Epithelial cell of esophagus (primary cell): ENCODE measurements at places on chromosomes 3 and 15.

DNA sequence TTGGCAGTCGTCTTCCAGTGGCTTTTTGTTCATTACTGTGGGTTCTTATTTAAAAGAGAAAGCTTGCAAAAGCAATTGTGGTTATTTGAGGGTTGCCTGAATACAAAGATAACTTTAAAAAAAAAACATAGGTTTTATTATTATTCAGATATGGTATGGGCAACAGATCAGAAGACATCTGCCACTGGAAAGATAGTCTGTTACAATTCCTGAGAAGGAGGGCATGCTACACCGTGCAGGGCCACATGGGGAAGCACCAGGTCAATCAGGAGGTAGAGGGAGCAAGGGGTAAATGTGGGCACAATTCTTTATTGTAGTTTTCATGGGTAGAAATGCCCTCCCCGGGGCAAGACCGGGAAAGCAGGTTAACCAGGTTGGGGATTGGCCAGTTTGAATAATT is 46.5 kb downstream of the BBS4 start:
- no peak for DNase-seq

GRCh38 chr3:24273491-24273890 is 221.2 kb downstream of the THRB start:
- no peak for DNase-seq

DNA sequence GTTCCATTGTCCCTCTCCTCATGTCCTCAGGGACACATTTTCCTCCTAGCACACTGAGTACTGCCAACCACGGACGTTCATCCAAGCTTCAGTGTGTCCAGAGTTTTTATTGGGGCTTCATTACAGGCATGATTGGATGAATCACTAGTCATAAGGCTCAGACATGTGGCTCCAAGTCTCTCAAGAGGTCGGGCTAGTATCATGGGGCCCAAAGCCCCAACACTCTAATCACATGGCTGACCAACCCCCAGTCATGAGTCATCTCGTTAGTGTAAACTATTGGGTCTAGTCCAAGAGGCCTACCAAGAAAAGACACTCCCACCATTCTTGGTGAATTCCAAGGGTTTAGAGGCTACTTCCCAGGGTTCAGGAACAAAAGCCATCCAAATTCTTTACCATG is 4.4 kb downstream of the TERC start:
- peak; percentile 34 for DNase-seq

GRCh38 chr3:171862993-171863521 is 19.9 kb downstream of the TMEM212 start:
- no peak for DNase-seq

DNA sequence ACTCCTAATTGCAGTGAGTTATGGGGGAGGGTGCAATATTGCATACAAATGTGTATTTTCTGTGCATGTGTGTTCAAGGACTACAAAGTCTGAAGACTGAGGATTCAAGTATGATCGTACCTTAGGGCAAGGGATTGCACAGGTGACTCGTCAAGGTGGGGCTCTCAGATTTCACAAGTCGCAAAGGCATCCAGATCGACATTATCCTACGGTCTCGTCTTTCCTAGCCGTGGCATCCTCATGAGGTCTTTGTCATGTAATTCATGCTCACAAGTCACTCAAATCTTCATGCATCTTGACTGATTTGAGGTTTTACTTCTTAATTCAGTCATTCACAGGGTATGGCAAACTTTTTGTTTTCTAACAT is 191.4 kb upstream of the HES1 start:
- peak; percentile 25 for DNase-seq

DNA sequence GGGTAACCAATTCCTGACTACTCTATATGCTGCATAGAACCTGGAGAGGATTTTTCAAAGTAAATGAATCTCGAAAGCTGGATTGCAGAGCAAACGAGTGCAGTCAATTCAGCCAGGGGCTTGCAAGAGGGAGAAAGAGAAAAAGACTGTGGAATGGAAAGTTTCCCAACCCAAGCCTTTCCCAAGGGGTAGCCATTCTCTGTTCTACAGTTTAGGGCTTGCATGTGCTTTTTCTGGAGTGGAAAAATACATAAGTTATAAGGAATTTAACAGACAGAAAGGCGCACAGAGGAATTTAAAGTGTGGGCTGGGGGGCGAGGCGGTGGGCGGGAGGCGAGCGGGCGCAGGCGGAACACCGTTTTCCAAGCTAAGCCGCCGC is 511 bp upstream of the RARB start:
- DNase-seq, result no peak

GRCh38 chr3:101131767-101132166 is 138.5 kb upstream of the ABI3BP start:
- DNase-seq, result no peak

GRCh38 chr3:189383630-189384029 is 211.9 kb downstream of the TPRG1 start:
- DNase-seq, result peak; percentile 19

DNA sequence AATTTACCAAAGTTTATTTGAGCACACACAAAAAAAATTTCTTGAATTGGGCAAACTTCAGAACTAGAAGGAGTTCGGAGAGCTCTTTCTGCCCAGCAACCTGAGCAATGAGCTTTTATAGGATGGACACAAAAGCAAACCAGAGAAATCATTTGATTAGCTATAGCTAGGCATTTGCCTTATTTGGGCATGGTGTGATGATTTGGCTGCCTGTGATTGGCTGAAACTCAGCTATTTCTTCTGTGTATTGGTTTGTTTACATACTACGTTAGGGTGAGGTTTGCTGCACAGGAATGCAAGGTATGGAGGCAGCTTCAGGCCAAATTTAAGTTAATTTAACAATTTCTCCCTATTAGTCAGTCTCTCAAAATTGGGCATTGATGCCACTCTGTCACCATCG is 65.1 kb downstream of the NEK11 start:
- DNase-seq, result no peak

- peak; percentile 74 for DNase-seq
These were observed 39.3 kb upstream of the TRA2B start for GRCh38 chr3:185976977-185977678.

GRCh38 chr3:64848822-64849221 is 161.0 kb upstream of the ADAMTS9 start:
- no peak for DNase-seq

DNA sequence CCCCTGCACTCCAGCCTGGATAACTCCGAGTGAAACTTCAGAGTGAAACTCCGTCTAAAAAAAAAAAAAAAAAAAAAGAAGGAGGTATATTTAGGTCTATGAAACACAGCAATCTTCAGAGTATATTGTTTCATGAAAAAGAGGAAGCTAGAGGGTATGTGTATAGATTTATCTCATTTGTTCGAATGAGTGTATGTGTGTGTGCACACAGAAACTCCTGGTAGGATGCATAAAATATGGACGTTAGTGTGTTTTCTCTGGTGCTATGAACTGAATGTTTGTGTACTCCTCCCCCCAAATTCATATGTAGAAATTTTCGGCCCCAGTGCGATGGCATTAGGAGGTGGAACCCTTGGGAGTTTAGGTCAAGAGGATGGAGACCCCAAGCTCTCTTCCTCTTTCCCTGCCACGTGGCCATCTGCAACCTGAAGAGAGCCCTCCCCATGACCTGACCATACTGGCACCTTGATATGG is 98.6 kb upstream of the KLF13 start:
- DNase-seq, result no peak

DNA sequence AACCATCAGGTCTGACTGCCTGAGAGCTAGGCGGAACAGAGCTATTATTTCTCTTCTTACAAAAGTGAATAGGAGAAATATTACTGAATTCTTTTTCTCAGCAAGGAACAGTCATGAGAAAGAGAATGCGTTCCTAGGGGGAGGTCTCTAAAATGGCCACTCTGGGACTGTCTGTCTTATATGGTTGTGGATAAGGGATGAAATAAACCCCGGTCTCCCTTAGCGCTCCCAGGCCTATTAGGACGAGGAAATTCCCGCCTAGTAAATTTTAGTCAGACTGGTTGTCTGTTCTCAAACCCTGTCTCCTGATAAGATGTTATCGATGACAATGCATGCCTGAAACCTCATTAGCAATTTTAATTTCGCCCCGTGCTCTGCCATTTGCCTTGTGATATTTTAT is 20.1 kb upstream of the WDR5B start:
- DNase-seq, result no peak

GRCh38 chr3:198081421-198081844 is 121.4 kb downstream of the LMLN start:
- DNase-seq, result no peak

GRCh38 chr3:191523148-191523547 is 62.2 kb downstream of the PYDC2 start:
- DNase-seq, result peak; percentile 7

GRCh38 chr3:31880020-31880419 is 101.0 kb downstream of the OSBPL10 start:
- DNase-seq, result peak; percentile 89

DNA sequence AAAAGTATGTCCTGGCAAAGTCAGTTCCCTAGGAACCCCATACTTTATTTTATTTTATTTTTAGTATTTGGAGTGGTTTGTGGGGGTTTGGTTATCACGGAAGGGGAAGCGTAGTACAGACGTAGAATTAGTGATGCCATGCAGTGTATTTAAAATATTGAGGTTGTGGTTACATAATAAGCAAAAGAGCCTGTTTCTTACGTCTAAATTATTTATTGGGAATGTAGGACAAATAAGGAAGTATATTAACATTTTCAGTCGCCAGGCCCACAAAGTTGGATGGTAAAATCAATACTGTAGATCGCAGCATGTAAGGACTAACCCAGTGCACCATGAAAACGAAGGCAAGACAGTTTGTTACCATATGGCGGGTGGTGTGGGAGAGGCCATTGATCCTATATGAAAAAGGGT is 558 bp downstream of the DTWD1 start:
- DNase-seq, result peak; percentile 3

GRCh38 chr3:138468886-138469285 is 34.5 kb downstream of the ESYT3 start:
- no peak for DNase-seq

GRCh38 chr3:127545711-127546457 is 44.6 kb downstream of the TPRA1 start:
- no peak for DNase-seq

GRCh38 chr15:57373251-57373881 is 2.9 kb upstream of the CGNL1 start:
- DNase-seq, result no peak

- DNase-seq, result peak; percentile 31
These were observed 252.1 kb upstream of the TMCO5A start for GRCh38 chr15:37682304-37682703.

DNA sequence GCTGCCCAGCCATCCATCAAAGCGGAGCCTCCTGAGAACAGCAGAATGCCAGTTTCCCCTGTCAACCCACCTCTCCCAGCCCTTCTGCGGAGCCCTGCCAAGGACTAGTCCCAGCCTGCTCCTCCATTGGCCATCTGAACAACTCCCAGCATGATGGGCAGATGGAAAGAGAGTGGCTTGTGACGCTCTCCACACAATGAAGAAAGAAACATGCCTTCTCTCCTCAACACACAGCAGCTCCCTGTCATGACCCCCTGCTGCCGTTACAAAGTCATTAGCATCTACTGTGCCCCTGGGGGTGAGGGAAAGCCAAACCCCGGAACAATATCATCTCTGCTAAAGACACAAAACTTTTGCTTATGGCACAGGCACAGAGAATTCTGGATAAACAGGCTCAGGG is 33.6 kb downstream of the MECOM start:
- no peak for DNase-seq

DNA sequence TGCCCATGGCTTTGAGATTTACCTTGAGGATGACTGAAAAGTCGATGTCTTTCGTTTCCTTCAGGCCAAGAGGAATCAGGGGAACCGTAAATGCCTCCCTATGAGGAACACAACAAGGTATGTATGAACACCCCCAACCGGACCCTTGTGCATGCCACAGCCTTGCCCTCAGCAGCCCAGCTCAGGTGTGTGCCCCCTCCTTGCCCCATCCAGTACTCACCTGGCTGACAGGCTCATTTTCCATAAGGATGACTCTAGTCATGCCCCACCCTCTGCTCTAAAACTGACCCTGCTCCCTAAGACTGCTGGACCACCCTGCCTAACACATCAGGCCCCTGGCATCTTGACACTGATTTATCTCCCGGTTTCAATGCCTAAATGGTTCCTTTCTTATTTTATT is 270.0 kb downstream of the GOLGA6L6 start:
- no peak for DNase-seq

DNA sequence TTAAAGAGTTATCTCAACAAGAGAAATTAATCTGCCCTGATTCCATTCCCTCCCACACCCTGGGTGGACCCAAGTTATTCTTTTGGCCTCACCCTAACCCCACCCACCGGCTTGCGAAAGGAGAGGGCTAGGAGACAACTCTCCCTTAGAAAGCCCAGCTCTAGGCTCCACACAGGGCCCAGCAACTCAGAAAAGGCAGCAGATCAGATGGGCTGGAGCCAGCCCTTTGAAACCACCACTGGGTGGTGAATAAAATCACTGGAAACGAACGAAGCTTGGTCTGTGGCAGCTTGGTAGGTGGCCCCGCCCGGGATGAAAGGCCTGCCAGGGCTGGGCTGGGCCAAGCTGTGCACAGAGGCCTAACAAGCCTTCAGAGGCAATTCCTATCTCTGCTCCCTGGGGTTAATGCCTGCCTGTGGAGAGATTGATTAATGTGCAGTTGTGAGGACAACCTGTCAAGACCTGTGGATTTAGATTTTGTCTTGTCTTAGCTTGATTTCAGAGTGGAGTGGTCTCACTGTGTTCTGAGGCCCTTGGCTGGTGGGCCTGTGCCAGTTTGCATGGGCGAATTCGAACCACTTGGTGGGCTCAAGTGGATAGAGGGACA is 38.8 kb downstream of the BHLHE40 start:
- peak; percentile 84 for DNase-seq

DNA sequence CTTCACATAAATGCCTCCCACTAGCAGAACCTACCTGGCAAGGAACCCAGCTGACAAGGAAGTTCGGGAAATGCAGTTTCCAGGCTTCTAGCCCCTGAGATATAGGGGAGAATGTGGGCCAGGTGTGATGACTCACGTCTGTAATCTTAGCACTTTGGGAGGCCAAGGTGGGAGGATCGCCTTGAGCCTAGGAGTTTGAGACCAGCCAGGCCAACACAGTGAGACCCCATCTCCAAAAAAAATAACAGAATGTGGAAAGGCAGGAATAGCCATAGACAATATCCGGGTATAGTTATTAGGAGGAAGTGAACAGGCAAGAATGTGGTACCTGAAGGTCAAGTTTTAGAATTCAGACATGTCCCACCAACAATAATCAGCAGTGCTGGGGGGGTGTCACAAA is 40.5 kb upstream of the SH3BP5 start:
- DNase-seq, result no peak

- no peak for DNase-seq
These were observed 57.6 kb upstream of the LIPC start for GRCh38 chr15:58374147-58374546.
